ENCODE measurements at places on chromosomes 16 and 17.
A peak's percentile ranks its signal among the peaks of the same experiment; 100 is the strongest.

- DNase-seq: no peak
Measured at GRCh38 chr16:4232541-4233386, 9.1 kb downstream of the SRL start.

DNA sequence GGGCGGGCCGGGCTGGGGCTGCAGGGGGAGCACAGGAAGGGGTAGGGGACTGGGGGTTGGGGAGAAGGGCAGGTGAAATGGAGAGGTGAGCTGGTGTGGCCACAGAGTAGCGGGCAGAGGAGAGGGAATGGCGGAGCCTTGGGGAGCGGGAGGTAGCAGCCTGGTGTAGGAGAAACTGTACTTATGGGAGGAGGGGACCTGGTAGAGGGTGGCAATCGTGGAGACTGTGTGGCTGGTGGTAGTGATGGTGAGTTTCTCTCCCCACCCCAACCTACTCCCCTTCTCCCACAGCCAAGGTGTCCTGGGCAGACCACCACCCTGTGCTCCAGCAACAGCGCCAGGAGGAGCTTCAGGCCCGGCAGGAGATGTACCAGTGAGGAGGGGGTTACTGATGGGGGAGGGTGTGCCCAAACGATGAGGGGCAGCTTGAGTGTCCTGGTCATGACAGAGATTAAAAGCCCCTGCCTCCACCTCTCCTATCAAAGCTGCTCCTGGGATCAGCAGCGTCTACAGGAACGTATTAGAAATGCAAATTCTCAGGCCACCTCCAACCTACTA, 831 bp downstream of the ALOX15B start:
- no peak for DNase-seq

- peak; percentile 69 for DNase-seq
Measured at GRCh38 chr17:29931231-29931932, 1.4 kb upstream of the SSH2 start.

- peak; percentile 56 for DNase-seq
Measured at GRCh38 chr16:9447195-9447551, 355.7 kb downstream of the HAPSTR1 start.

- no peak for DNase-seq
Measured at GRCh38 chr17:49370971-49371834, 9.2 kb upstream of the ZNF652 start.

GRCh38 chr17:39787041-39787440, 49.3 kb downstream of the GRB7 start:
- DNase-seq: no peak

- DNase-seq: no peak
Measured at GRCh38 chr16:5852151-5852550, 754.6 kb upstream of the EEF2KMT start.

GRCh38 chr16:16774389-16774788, 395.4 kb downstream of the NPIPA7 start:
- no peak for DNase-seq

GRCh38 chr17:1607971-1608320, 20.7 kb downstream of the SLC43A2 start:
- DNase-seq: no peak

DNA sequence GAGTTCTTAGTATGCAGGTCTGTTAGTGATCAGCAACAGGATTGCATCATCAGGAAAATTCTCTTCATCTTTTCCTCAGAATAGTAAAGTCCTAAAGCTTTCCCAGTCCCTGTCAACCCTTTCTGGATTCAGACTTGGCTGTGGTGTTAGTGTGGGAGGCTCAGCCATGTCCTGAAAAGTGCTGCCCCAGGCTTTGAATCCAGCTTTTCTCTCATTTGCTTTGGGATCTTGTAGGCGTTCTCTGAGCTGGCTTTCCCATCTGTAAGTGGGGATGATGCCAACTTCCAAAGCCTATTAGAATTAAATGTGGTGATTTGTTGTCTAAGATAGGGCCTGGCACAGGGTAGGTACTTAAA, 3.0 kb downstream of the ALKBH5 start:
- DNase-seq: no peak

DNA sequence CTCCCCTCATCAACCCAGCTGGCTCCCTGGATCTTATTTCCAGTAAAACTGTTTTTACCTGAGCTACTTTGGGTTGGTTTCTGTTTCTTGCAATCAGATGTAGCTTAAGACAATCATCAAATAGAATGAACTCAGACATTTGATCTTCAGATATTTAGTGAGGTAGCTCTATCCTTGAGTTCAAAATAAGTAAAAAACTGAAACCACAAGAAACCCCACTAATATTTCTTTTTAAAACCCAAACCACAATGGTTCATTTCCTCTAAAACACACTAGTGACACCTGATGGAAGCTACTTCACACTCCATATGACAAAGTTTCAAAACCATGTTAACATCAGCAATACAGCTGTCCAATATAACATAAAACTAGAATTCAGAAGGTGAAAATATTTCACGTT, 37.8 kb downstream of the CACNG1 start:
- no peak for DNase-seq

- no peak for DNase-seq
Measured at GRCh38 chr17:55584055-55584685, 72.9 kb upstream of the SMIM36 start.

- DNase-seq: peak; percentile 89
Measured at GRCh38 chr16:88473666-88474534, 20.8 kb downstream of the ZFPM1 start.

- peak; percentile 57 for DNase-seq
Measured at GRCh38 chr16:27314161-27314723, 468 bp downstream of the IL4R start.

GRCh38 chr16:69319381-69319780, 8.2 kb downstream of the VPS4A start:
- no peak for DNase-seq

DNA sequence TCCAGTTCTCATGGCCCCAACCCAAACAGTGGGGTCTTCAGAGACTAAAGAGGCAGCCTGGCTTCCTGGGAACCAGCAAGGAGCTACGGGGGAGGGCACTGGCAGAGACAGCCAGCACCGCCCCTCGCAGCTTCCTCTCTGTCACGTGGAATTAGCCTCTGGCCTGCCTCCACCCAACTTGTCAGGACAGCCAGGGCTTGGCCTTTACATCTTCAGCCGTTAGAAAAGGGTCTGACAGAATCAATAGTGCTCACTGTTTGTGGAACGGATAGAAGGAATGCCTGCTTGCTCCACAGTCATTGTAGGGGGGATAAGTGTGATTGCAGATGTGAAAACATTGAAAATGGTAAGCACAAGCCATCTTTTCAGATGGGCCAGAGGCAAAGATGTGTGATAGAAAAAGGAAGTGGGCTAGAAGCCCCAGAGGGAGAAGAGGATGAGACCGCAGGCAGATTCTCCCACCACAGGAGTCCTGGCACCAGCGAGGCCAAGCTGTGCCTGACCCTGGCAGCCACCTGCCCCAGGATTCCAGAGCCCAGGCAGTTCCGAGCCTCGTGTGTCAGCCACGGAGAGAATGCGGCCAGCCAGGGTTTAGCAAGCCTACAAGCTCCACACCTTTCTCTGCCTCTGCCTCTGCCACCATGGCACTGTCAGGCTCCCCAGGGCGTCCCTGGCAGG, 18.6 kb downstream of the GRIN2C start:
- DNase-seq: no peak

DNA sequence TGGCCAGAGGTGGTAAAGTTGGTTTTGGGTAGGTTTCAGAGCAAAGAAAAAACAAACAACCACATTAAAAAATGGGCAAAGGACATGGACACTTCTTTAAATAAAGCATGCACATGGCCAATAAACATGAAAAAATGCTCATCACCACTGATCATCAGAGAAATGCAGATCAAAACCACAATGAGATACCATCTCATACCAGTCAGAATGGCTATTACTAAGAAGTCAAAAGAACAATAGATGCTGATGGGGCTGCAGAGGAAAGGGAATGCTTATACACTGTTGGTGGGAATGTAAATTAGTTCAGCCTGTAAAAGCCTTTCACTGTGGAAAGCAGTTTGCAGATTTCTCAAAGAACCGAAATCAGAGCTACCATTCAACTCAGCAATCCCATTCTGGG, 598.4 kb upstream of the SOX9 start:
- no peak for DNase-seq

DNA sequence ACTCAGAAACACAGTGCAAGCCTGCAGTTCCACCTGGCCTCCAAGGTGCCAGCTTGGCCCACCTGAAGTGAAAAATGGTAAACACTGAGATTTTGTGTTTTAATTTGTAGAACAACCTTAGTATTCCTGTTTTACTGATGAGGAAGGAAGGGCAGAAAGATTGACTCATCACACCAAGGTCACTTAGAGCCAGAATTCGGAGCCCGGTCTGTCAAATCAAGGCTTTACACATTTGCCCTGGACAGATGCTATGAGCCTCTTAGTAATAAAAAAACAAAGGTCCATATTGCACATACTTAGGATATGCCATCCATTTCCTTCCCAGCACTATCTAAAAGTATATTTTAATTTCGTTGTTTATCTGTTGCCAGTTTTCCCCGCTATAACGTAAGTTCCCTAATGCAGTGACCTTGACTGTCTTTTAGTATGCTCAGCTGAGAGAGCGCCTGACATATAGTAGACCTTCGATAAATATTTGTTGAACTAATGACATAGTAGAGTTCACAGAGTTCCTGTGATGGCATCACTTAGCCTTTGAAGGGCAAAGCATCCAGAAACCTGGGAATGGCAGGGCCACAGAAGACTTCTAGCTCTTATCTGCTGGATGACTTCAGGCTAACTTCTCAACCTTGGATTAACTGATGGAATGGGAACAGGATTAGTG, 7.2 kb upstream of the TBKBP1 start:
- no peak for DNase-seq

GRCh38 chr16:87185983-87186382, 131.2 kb downstream of the C16orf95 start:
- no peak for DNase-seq

- DNase-seq: no peak
Measured at GRCh38 chr16:47956916-47957315, 198.9 kb downstream of the ABCC12 start.

GRCh38 chr16:4701791-4702465, 8.6 kb downstream of the NUDT16L1 start:
- DNase-seq: no peak

DNA sequence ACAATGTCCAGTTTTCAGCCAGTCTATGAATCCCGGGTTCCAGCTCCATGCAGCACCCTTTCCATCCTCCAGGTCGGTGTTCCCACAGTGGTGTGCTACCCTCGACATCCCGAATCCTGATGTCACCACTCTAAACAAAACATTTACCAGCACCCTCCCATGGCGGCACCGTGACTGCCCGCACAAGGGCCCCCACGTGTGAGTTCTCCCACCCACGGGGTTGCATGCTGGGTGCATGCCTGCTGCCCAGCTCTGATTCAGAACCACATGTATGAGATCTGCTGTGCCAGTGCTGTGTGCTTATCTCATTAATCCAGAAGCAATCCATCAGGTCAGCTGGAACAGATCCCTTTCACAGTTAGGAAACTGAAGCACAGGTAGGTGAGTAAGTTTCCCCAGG, 57.4 kb downstream of the C16orf78 start:
- no peak for DNase-seq

DNA sequence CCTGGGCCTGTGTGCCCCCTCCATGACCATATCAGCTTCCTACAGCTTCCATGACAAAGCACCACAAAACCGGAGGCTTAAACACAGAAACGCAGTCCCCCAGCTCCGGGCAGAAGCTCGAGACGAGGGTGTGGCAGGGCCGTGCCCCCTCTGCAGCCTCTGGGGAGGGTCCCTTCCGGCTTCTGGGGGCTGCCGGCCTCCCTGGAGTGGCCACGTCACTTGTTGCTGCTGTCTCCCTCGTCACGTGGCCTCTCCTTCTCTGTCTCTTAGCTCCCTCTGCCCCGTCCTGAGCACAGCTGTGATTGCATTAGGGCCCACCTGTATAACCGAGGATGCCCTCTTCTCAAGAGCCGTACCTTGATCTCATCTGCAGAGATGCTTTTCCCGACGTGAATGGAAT, 64.6 kb downstream of the JPH3 start:
- DNase-seq: no peak

DNA sequence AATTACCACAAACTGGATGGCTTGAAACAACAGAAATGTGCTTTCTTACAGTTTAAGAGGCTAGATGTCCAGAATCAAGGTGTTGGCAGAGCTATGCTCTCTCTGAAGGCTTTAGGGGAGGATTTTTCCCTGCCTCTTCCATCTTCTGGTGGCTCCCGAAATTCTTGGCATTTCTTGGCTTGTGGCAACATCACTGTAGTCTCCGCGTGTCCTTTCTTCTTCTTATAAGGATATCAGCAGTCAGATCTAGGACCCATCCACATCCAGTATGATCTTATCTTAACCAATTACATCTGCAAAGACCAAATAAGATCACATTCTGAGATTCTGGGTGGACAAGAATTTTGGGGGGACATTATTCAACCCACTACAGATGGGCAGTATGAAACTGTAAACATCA, 119.2 kb upstream of the PMFBP1 start:
- DNase-seq: no peak

- DNase-seq: no peak
Measured at GRCh38 chr16:523097-523741, 4.3 kb upstream of the CAPN15 start.

GRCh38 chr16:13883881-13884280, 36.1 kb upstream of the ERCC4 start:
- DNase-seq: no peak

GRCh38 chr16:12203780-12204351, 227.3 kb downstream of the SNX29 start:
- no peak for DNase-seq

GRCh38 chr17:17732444-17732843, 51.2 kb downstream of the RAI1 start:
- DNase-seq: no peak

DNA sequence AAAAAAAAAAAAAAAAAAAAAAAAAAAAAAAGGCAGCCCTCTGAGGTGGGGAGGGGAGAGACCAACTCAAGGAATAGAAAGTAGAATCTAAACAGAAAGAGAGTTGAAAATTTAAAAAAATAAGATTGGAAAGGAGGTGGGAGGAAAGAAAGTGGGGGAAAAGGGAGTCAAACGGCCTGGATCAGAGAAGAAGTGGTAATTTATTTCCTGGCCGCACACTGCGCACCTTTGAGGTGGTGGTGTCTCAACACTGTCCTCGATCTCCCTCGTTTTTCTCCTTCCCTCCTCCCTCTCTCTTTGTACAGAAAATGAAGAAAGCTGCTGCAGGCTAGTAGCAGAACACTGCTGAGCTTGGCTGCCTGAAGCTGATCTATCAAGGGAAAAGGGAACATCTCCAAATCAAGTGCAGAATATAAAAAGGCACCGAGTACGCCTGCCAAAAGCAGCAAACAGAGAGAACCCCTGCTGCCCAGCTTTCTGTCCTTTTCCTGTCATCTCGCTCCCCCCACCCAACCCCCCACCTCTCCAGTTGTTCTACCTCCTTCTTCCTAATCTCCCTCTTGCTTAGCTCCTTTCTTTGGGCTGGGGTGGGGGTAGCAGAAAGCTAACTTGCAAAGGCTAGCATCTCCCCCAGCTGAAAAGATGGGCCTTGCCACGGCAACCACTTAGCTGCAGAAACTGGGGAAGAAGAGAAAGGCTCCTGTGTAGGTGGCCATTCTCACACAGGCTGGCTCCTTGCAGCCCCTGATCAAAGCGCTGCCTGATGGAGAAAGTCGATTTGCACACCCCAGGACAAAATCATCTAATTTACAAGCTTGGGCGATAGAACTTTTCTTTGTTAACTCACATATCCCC, 22.5 kb downstream of the AXIN2 start:
- DNase-seq: no peak
